LHCN-M2 (cell line): ENCODE measurements at places on chromosomes 11 and 22. TPM values are rescaled to one million over a fixed set of nuclear protein-coding genes. Genes with fewer than 3 reads are reported as not detected.

Gene TRIM66
- 2.2 and 8.5 TPM in 2 replicates for total RNA-seq

- DNase-seq: peak; percentile 54
These were observed 46.6 kb downstream of the CELF1 start for GRCh38 chr11:47506373-47506772.

Gene TCN1
- total RNA-seq: not detected in 2 replicates

DNA sequence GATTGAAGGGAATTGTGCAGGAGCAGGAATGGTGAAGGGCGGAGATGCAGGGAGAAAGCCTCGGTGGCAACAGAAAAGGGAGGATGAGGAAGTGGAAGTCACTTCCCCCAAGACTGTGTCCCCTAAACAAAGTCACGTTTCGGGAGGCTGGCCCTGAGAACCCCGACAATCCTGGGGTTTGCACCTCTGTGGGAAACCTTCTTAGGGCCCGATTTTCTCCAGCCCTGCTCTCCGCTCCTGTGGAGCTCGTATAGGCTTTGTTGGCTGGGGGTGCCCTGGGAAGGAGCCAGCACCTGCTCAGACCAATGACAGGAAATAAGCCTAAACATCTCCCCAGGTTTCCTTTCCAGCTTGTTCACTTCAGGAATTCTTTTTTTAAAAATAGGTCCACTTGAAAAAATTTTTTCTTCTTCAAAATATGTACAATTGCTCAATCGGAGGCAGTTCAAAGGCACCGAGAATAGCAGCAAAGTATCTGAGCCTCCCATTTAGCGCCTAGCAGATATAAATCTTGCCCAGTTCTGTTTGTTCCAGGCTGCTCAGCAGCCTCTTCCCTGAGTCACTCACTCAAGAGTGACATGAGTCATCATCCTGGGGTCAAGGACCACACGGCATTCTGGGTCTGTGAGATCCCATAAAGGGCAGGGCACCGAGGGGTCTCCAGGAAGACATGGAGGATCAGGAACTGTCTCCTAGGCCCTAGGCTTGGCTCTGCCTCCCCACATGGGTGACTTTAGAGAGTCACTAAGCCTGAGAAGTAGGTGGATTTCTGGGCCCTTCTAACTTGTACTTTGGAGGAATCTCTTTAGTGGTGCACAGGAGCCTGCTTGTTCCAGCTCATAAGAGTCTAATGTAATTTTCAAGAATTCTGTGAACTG lies 34.0 kb downstream of the IRAG1 start:
- peak; percentile 95 for DNase-seq

Gene CAPN5
- total RNA-seq: 36.7 and 42.5 TPM in 2 replicates

GRCh38 chr11:78812513-78813293 lies 238.0 kb upstream of the NARS2 start:
- DNase-seq: no peak

Gene KCTD14
- 1.2 and 1.9 TPM in 2 replicates for total RNA-seq

Gene BLID
- total RNA-seq: 8.0 and 9.9 TPM in 2 replicates

- DNase-seq: no peak
These were observed 21.8 kb upstream of the SLC5A12 start for GRCh38 chr11:26743622-26744021.
